ENCODE measurements at places on chromosomes 3 and 15.

GRCh38 chr15:78929536-78930264 is 15.1 kb downstream of the CTSH start:
- DNase-seq = no peak

- DNase-seq = no peak
These were observed 24.0 kb downstream of the GLDN start for GRCh38 chr15:51365417-51365816.

- no peak for DNase-seq
These were observed 124.8 kb upstream of the C15orf61 start for GRCh38 chr15:67396114-67396513.

GRCh38 chr15:39621210-39621609 is 40.3 kb downstream of the THBS1 start:
- DNase-seq = no peak

DNA sequence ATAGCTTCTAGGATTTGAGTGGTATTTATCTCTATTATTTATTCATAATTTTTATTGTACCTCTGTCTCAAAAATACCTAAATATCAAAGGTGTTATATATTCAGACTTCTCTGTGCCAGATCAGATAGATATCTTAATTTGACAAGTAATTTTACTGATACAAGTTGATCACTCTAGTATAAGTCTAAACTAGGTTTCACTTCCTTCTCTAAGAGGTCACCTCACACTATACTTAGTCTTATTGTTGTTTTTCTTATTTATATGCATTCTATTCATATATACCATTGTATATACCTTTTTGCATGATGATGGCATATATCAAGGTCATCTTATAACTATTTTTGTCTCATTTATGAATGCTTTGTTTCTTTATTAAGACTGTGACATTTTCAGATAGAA is 26.4 kb upstream of the HGD start:
- DNase-seq = no peak

Measured in stimulated activated CD8-positive, alpha-beta memory T cell treated with anti-CD3 and anti-CD28 coated beads, Interleukin-7, amount 100 ng/mL, for 1 hour (primary cell).